ENCODE measurements at places on chromosomes 6 and 20. TPM values are rescaled to one million over a fixed set of nuclear protein-coding genes. Genes with fewer than 3 reads are reported as not detected.

Gene PXDC1
- polyA plus RNA-seq, result 12.9 TPM

Gene CPNE5
- polyA plus RNA-seq, result 1.1 TPM

Gene LPIN3
- polyA plus RNA-seq, result 49.7 TPM

DNA sequence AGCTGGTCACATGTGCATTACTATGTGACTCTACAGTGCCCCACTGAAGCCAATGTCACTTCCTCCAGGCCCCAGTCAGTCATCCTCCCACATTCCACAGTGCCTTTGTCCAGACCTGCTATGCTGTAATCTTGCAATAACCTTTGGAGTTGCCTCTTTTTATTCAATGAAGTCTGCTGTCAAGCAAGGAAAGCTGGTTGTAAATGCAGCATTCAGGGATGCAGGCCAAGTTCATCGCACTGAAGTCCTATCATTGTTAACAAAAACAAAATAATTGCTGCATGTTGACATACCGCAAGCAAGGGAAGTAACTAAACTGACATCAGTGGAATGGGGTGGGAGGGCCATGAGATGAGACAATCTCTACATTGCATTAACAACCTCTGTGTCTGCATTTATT, 131.2 kb upstream of the CDYL start:
- no peak for DNase-seq
- peaks cover 10% of the 10 kb centered on the region for H3K4me1 ChIP-seq
- no peaks in the 10 kb centered on the region for H3K27me3 ChIP-seq
- H3K27ac ChIP-seq, result no peak overlapping the region

DNA sequence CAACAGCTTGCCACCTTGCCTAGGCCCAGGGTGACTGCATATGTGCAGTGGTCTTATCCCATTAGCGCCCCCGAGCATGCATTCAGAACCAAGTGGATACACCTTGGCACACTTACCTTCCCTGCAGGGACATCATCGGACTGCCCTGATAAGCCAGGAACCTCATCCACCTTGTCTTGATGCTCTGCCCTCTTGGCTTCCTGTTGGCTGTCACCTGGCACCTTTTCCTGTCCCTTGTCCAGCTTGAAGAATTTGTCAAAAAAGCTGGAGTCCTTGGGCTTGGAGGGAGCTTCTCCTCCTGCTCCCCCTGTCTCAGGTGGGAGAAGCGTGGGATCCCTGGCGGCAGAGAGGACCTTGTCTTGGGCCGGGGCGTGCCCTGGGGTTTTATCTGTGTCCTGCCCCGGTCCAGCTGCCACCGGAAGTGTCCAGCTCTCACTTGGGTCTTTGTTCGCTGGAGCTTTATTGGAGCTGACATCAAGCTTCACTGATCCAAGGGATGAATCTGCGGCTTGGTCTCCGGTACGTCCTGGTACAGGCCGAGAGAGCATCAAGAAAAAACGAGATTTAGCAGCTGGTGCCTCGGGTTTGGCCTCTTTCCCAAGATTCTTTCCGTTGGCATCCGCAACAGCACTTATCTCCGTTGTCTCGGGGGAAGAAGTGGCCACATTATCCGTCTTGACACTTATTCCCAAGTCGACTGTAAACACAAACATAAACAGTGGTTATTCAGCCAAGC, 42.0 kb downstream of the BCAS1 start:
- no peak overlapping the region for H3K4me3 ChIP-seq
- H3K4me1 ChIP-seq, result no peaks in the 10 kb centered on the region
- H3K36me3 ChIP-seq, result no peaks in the 10 kb centered on the region
- H3K27me3 ChIP-seq, result no peaks in the 10 kb centered on the region
- no peak overlapping the region for H3K27ac ChIP-seq

- no peaks in the 10 kb centered on the region for H3K36me3 ChIP-seq
- no peak for DNase-seq
- H3K4me3 ChIP-seq, result no peak overlapping the region
- H3K27ac ChIP-seq, result no peak overlapping the region
Observed at GRCh38 chr6:118719351-118720124, 68.1 kb upstream of the CEP85L start.

DNA sequence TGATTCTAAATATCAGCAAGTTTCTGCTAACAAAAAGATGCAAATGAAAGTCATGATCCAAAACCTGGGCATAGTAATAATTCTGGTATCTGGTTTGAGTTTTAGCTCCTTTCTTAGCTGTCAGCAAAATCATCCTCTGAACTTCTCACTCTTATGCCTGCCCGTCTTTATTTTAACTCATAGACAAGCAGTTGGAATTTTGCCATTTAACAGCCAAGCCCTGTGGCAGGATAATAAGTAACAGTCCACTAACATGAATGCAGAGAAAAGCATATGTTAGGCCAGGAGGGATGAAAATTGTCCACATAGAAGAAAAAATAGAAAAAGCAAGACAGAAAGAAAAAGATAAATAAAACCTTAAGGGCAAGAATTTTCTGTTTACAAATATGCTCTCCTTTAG, 170.0 kb upstream of the LAMA2 start:
- H3K36me3 ChIP-seq, result no peaks in the 10 kb centered on the region
- no peaks in the 10 kb centered on the region for H3K4me1 ChIP-seq
- H3K4me3 ChIP-seq, result no peak overlapping the region
- no peaks in the 10 kb centered on the region for H3K27me3 ChIP-seq
- DNase-seq, result no peak

GRCh38 chr6:18961566-18961965, 574.4 kb downstream of the RNF144B start:
- H3K36me3 ChIP-seq, result no peaks in the 10 kb centered on the region
- H3K27ac ChIP-seq, result no peak overlapping the region
- no peaks in the 10 kb centered on the region for H3K27me3 ChIP-seq
- no peak for DNase-seq

GRCh38 chr20:50717312-50717711, 14.1 kb upstream of the PARD6B start:
- no peak for DNase-seq
- H3K27ac ChIP-seq, result no peak overlapping the region
- no peaks in the 10 kb centered on the region for H3K36me3 ChIP-seq
- peaks cover 11% of the 10 kb centered on the region for H3K4me1 ChIP-seq
- no peaks in the 10 kb centered on the region for H3K27me3 ChIP-seq

DNA sequence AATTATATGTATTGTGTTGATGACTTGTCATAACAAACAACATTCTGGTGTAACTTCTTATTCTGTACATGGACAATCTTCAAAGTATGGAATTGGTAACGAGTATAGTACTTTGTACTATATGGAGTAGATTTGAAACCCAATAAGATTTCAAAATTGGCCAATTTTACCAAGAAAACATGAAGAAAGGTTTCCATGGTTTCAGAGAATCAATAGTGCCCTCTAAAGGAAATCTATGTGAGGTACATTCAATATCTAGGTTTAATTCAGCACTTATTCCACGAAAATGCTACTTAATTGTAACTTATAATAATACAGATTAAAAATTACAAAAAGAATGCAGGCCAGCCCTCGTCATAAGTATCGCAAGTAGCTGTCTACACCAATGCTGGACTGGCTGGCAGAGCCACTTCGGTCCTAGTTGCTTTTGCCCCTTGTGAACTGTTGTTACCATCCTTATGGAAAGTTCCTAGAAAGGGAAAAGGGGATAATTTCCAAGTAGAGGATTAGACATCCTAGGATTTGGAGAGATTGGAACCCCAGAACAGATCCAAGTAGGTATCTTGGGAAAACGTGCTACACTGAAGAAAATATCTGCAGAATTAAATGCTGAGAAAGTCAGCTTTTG, 70.9 kb downstream of the LCA5 start:
- DNase-seq, result no peak
- H3K27ac ChIP-seq, result no peak overlapping the region
- no peak overlapping the region for H3K4me3 ChIP-seq
- H3K4me1 ChIP-seq, result no peaks in the 10 kb centered on the region
- H3K27me3 ChIP-seq, result no peaks in the 10 kb centered on the region

- no peak overlapping the region for H3K27ac ChIP-seq
- H3K36me3 ChIP-seq, result no peaks in the 10 kb centered on the region
- no peak overlapping the region for H3K4me3 ChIP-seq
- no peak for DNase-seq
- no peaks in the 10 kb centered on the region for H3K4me1 ChIP-seq
- no peaks in the 10 kb centered on the region for H3K27me3 ChIP-seq
Observed at GRCh38 chr6:85420551-85420950, 29.3 kb upstream of the NT5E start.

- no peak overlapping the region for H3K4me3 ChIP-seq
- H3K4me1 ChIP-seq, result no peaks in the 10 kb centered on the region
- no peak for DNase-seq
- H3K27me3 ChIP-seq, result no peaks in the 10 kb centered on the region
Observed at GRCh38 chr6:169589699-169590257, 112.1 kb downstream of the WDR27 start.

- H3K27ac ChIP-seq, result no peak overlapping the region
- DNase-seq, result no peak
- peaks cover 1% of the 10 kb centered on the region for H3K4me1 ChIP-seq
- H3K4me3 ChIP-seq, result no peak overlapping the region
- H3K27me3 ChIP-seq, result no peaks in the 10 kb centered on the region
Observed at GRCh38 chr6:101755931-101756330, 362.4 kb downstream of the GRIK2 start.

GRCh38 chr20:38143646-38144554, 21.2 kb downstream of the TGM2 start:
- no peaks in the 10 kb centered on the region for H3K36me3 ChIP-seq
- no peak overlapping the region for H3K4me3 ChIP-seq
- H3K27ac ChIP-seq, result peak overlapping the region; percentile 60
- H3K27me3 ChIP-seq, result no peaks in the 10 kb centered on the region
- DNase-seq, result peak; percentile 86

DNA sequence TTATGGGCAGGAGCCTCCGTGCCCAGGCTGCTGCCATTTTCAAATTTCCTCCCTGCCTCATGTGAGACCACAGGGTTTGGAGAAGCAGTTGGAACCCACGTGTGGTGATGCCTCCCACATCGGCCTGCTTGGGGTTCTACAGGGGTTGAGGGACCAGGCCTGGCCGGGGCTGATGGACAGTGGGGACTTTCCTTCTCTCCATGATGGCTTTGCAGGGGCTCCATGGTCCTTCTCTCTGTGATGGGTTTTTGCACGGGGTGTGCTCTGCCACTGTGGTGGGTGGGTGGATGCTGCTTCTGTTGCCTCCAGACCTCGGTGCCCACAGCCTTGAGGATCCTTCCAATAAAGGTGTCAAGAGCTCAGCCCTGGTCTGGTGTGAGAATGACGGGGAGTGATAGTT, 54.4 kb downstream of the ADNP start:
- no peak for DNase-seq
- H3K27ac ChIP-seq, result no peak overlapping the region
- H3K36me3 ChIP-seq, result no peaks in the 10 kb centered on the region
- H3K4me1 ChIP-seq, result no peaks in the 10 kb centered on the region
- no peak overlapping the region for H3K4me3 ChIP-seq
- H3K27me3 ChIP-seq, result no peaks in the 10 kb centered on the region

DNA sequence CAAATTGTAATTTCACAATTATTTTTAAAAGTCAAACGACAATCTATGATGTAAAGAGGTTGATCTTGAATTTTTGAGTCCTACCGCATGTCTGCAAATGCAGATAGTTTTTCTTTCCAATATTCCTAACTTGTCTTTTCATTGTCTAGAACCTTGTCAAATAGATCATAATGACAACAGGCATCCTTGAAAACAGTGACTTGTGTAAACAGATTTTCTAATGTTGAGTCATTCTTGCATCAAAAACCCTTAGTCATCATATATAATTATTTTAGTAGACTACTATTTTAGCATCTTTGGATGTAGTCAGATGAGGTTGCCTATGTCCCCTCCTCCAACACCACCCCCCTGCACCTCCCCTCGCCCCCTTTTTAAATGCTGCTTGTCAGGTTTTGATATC, 43.8 kb downstream of the BMP6 start:
- no peak overlapping the region for H3K4me3 ChIP-seq
- DNase-seq, result no peak
- no peak overlapping the region for H3K27ac ChIP-seq
- H3K4me1 ChIP-seq, result peaks cover 9% of the 10 kb centered on the region

DNA sequence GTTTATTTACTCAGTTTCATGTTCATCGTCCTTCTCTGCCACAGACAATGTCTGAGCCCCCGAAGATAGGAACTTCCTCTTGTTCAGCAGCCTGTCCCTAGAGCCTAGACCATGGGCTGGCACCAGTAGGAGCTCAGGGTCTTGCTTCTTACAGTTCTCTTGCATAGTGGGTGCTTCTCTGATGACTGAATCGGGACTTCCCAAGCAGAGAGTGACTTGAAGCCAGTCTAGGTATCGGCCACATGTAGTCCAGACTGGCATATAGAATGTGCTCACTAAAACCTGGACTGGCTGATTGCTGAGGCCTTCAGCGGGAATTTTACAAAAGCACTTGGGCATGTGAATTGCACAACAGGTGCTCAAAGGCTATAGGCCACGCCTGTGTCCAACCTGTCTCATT, 52.0 kb downstream of the PRDM1 start:
- DNase-seq, result no peak
- H3K4me1 ChIP-seq, result no peaks in the 10 kb centered on the region
- no peaks in the 10 kb centered on the region for H3K27me3 ChIP-seq

GRCh38 chr6:87481931-87482330, 9.2 kb downstream of the SLC35A1 start:
- H3K36me3 ChIP-seq, result no peaks in the 10 kb centered on the region
- peaks cover 5% of the 10 kb centered on the region for H3K4me1 ChIP-seq

GRCh38 chr6:135603249-135603648, 105.7 kb upstream of the AHI1 start:
- H3K4me3 ChIP-seq, result no peak overlapping the region
- H3K27ac ChIP-seq, result no peak overlapping the region
- DNase-seq, result no peak
- H3K4me1 ChIP-seq, result no peaks in the 10 kb centered on the region

DNA sequence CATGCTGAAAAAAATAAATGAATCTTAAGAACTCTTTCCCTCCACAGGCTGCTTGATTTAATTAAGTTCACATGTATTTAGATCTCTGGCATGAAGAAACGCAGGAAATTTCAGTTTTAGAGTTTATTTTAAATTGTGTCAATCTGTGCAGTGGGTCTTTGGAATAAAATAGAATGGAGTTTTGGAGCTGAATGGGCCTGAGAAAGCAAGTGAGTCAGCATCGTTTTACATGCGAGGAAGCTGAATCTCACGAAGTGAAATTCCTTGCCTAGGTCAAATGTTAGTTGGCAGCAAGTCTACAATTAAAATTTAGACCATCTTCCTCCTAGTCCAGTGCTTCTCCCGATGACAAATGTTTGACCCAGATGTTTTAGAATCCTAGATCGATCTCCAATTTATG, 22.4 kb downstream of the MAP7 start:
- H3K4me3 ChIP-seq, result no peak overlapping the region
- no peaks in the 10 kb centered on the region for H3K27me3 ChIP-seq
- DNase-seq, result no peak
- no peaks in the 10 kb centered on the region for H3K36me3 ChIP-seq
- H3K27ac ChIP-seq, result no peak overlapping the region
- no peaks in the 10 kb centered on the region for H3K4me1 ChIP-seq

DNA sequence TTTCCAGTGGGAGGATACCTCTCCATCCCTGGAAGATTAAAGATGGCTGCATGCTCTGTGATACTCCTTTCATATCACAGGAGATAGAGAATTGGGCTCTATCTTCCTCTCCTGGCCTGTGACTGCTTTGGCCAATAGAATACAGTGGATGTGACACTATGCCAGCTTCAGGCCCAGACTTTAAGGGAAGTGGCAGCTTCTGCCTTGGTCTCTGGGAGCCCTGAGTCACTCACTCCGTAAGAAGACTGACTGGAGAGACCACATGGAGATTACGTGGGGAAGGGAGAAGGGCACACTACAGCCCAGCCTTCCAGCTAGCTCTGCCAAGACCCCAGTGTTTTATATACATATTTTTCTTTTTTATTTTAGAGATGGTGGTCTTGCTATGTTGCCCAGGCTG, 10.4 kb upstream of the MMP9 start:
- H3K36me3 ChIP-seq, result no peaks in the 10 kb centered on the region
- H3K4me1 ChIP-seq, result peaks cover 4% of the 10 kb centered on the region
- no peak overlapping the region for H3K27ac ChIP-seq
- DNase-seq, result no peak
- H3K4me3 ChIP-seq, result no peak overlapping the region
- H3K27me3 ChIP-seq, result peaks cover 22% of the 10 kb centered on the region
